Muscle of back (tissue), 13 donors: ENCODE measurements at places on chromosomes 2 and 18.
A peak's percentile ranks its signal among the peaks of the same experiment; 100 is the strongest.

GRCh38 chr2:65116645-65117044, 13.3 kb downstream of the RAB1A start:
- DNase-seq, result no peak

- DNase-seq, result no peak
These were observed 88.7 kb downstream of the NRP2 start for GRCh38 chr2:205771031-205771430.

- DNase-seq, result no peak
These were observed 58.3 kb downstream of the NFATC1 start for GRCh38 chr18:79453816-79454735.

GRCh38 chr18:33152376-33152775, 288.1 kb downstream of the CCDC178 start:
- DNase-seq, result no peak

- no peak for DNase-seq
These were observed 130.7 kb downstream of the SOCS6 start for GRCh38 chr18:70419526-70419925.

DNA sequence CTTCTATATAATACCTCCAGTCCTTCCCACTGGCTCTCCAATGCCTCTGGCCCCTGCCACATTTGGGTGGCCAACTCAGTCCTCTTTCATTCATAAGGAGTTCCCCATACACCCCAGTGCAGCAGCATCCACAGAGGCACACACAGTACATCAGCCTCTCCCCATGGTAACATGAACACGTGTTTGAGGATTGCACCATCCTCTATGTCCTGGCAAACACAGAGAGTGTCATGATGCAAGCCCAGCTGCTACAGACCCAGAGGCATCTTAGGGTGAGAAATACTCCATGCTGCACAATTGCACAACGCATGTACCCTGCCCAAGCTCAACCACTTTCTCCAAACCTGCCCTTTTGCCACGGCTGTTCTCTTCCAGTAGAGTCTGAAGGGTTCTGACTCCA, 11.5 kb downstream of the IGFBP5 start:
- DNase-seq, result peak; percentile 80

DNA sequence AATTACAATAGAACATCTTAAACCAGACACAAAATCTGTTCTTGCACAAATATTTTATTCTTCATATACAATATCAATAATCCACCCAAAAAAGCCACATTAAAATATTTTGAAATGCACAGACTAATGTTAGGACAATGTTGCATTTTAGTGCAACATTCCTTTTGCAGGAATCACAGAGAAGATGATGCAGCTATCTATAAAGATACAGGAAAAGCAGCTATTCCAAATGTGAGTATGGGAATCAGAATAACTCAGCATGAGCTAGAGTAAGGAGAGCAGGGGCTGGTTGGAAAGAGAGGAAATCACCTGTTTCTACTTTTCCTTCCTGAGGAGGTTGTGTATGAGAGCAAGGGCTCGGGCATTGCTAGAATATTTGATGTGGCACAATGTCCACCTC, 4.8 kb downstream of the C2orf66 start:
- DNase-seq, result no peak
